ENCODE measurements at places on chromosomes 11 and 22. TPM values are rescaled to one million over a fixed set of nuclear protein-coding genes. Genes with fewer than 3 reads are reported as not detected.

- no peak for DNase-seq
These were observed 751 bp downstream of the FIBIN start for GRCh38 chr11:26994631-26995095.

Gene SPDYC
- not detected for total RNA-seq

GRCh38 chr11:125090816-125091215, 20.6 kb downstream of the TMEM218 start:
- DNase-seq = no peak

Gene SVIP
- total RNA-seq = 81.2 TPM

GRCh38 chr11:3767536-3767935, 29.8 kb downstream of the NUP98 start:
- DNase-seq = no peak

Gene TESMIN
- 6.2 TPM for total RNA-seq

Gene GATD1
- 33.0 TPM for total RNA-seq

DNA sequence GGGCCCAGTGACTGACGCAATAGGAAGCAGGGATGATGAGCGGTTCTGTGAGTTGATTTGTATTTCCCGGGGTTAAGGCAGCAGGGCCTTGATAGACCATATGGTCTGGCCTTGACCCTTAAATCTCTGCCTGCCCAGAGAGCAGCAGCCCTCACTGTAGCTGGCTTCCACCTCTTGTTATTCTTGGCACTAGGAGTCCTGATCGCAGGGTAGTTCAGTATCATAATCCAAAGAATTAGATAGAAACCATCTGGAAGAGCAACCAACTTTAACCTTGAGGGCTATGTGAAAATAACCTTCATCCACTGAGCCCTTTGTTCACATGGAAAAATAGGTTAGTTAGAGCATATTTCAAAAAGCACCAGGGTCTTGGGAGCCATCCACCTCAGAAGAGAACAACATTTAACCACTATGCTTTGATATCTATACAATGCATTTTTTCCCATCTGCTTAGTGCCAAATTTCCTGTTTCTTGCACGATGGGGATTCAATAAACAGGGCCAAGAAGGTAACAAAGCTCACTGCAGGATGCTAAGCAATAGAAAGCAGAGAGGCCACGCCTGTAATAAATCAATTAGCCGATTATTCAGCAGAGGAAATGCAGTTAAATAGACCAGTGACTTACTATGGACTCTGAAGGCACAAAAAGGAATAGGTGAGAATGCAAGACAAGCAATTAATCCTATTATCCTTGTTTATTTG, 761.3 kb downstream of the OPCML start:
- no peak for DNase-seq

Gene F2
- not detected for total RNA-seq

Gene ZNRF3
- 2.2 TPM for total RNA-seq

Gene CTR9
- 28.7 TPM for total RNA-seq

- DNase-seq = no peak
These were observed 5.6 kb upstream of the KIAA0930 start for GRCh38 chr22:45246060-45246985.

- DNase-seq = no peak
These were observed 70.2 kb downstream of the CTTN start for GRCh38 chr11:70468256-70469195.

DNA sequence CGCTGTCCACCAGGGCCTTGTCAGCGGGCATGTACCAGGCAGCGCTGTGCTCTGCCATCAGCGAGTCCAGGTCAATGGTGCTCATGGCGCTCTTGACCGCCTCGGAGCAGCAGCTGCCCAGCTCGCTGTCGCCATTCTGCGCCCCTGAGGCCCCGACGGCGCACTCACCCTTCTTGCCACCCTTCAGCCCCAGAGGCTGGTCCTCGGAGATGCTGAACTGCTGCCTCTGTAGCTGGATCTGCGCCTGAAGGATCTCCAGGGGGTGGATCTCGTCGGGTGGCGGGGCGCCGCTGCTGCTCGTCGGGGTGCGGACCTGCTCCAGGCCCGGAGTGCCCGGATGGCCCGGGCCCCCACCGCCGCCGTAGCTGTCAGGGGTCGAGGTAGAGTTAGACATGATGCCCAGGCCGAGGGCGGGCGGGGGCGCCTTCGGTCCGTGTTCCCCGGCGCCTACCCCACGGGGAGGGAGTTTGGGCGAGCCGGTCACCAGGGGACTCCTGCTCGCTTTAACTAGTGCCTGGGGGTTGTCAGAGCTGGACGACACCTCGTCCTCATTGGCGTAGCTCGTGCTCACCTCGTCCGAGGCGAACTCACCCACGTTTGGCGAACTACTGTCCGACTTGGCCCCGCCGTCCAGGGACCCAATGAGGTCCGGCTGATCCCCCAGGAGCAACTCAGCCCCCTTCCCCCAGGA, 4.6 kb downstream of the MN1 start:
- DNase-seq = no peak

Gene GNB1L
- total RNA-seq = 8.8 TPM

DNA sequence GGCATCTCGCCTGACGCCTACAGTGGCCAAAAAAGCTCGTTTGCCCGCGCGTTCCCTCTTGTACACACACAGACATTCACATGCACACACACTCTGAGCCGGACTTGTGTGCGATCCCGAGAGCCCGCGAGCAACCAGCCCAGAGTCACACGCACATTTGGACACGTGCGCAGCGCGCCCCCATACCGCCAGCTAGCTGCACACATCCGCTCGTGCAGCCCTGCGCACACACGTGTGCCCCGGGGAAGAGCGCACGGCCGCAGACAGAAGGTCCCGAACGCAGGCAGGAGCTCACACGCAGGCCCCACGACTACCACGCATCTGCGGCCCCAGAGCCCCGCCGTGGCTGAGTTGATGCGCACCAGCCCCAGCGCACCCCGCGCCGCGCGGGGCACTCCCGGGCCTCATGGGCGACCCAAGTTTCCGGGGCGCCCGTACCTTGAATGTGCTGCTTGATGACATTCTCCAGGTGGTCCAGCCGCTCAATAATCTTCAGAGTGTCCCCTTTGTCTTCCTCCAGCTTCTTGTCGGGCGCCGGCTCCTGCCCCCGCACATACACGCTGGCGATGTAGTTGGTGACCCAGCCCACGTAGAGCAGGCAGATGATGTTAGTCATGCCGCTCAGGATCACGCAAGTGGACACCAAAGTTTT, 758 bp downstream of the GALNT18 start:
- DNase-seq = peak; percentile 39

Gene NXPE4
- total RNA-seq = not detected

Gene RIC3
- 6.3 TPM for total RNA-seq

Gene CNIH2
- total RNA-seq = 1.2 TPM

DNA sequence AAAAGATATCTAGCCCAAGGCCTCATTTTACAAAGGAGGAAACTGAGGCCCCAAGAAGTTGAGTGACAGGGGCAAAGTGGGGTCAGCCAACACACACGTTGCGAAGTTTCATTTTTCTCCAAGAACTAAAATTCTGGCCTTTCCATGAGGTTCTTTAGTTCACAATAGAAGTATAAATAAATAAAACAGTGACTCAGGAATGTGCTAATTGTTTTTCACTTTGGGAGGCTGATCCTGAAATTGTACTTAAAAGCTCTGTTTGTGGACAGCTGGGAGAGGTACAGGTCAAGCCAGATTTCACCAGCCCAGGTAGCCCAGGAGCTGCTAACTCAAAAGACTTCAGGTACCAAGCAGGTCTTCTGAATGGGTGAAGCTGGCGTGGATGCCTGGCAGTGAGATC, 105.2 kb downstream of the TRAF6 start:
- DNase-seq = no peak

DNA sequence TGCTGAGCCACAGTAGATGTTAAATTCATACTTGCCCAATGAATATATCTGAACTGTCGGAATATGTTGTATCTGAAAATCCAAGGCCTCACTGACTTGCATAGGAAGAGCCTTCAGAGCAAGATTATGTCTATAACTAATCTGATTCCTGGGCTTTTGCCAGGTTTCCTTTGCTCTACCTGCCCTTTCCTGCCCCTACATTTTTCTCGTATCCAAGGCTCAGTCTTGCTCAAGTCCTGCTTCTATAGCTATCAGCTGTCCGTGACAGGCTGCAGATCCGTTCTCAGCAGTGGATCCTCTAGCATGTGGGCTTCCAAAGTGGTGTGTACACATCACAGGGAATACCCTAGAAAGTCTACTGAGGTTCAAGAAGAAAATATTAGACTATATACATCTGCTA, 18.8 kb upstream of the USP47 start:
- no peak for DNase-seq

Gene SSTR3
- 28.6 TPM for total RNA-seq

GRCh38 chr22:42188808-42189447, 58.3 kb upstream of the CYP2D6 start:
- no peak for DNase-seq

Gene CHRM1
- total RNA-seq = not detected

- no peak for DNase-seq
These were observed 14.3 kb upstream of the EFCAB6 start for GRCh38 chr22:43826142-43827002.

- no peak for DNase-seq
These were observed 11.1 kb upstream of the OSM start for GRCh38 chr22:30277547-30278344.
